ENCODE measurements at places on chromosomes 1 and 21. TPM values are rescaled to one million over a fixed set of nuclear protein-coding genes. Genes with fewer than 3 reads are reported as not detected.

KRTAP12-2 gene
- total RNA-seq = not detected

DNA sequence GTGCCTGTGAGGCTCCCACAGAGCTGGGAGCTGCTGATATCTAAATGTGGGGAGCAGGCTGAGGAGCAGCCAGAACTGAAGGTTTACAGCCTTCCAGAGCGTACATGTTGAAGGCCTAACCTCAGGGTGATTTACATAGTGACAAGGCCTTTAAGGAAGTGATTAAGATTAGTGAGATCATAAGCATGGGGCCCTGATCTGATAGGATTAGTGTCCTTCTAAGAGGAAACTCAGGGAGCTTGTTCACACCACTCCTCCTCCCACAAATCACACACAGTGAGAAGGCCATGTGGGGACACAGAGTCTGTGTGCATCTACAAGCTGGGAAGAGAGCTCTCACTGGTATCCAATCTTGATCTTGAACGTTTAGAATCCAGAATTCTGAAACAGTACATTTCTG, 92.3 kb upstream of the NBPF6 start:
- H3K27me3 ChIP-seq = no peaks in the 10 kb centered on the region
- no peaks in the 10 kb centered on the region for H3K36me3 ChIP-seq
- H3K27ac ChIP-seq = no peak overlapping the region
- no peaks in the 10 kb centered on the region for H3K4me1 ChIP-seq
- no peak overlapping the region for H3K4me3 ChIP-seq

DNA sequence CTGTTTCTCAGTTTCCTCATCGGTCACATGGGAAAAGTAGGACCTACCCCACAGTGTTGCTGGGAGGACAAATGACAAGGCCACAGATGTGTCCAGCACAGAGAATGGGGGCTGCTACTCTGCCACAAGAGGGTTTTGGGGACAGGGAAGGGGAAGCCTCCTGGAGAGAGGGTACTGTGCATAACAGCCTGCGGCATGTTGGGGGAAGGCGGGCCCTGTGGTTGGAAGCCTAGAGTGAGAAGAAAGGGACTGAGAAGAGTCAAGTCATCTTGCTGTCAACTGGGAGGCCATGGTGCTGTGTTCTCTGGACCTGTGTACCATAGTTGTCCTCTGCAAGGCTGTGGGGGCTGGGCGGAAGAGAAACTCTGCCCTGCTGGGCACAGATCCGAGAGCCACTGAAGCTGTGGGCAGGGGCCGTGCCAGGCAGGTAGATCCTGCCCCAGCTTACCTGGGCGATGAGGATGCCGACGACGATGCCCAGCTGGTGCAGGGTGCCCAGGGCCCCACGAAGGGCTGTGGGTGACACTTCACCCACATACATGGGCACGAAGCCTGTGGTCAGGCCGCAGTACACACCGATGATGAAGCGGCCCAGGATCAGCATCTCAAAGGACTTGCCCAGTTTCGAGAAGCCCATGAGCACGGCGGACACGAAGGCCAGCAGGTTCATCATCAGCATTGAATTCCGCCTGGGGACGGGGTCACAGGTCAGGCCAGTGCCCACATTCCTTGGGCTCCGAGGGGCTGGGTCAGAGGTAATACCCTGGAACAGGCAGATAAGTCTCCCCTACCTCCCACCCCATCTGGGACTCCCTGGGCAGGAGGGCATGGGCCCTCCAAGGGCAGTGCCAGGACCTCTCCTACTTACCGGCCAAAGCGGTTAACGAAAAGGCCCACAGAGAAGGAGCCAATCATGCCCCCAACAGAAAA, 28.2 kb downstream of the SLC2A1 start:
- no peaks in the 10 kb centered on the region for H3K36me3 ChIP-seq
- no peak for DNase-seq
- no peak overlapping the region for H3K27ac ChIP-seq
- H3K4me3 ChIP-seq = no peak overlapping the region

DNA sequence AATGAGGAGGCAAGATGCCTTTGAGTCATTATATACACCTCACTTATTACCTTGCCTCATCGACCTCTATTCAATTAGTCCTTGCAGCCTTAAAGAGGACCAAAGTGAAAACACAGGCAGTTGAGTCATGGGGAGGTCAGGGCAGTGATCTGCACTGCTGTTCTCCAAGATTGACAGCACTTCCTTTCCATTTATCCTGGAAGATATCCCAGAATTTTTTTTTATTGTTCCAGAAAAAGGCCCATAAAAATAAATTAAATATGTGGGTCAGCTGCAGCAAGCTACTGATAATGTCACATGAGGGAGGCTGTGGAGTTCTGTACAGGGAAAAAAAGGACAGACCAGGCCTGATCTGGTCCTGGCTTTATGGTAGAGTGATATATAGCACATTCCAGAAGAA, 33.2 kb upstream of the CDC42BPA start:
- no peak for DNase-seq
- no peaks in the 10 kb centered on the region for H3K36me3 ChIP-seq
- no peaks in the 10 kb centered on the region for H3K4me1 ChIP-seq
- no peak overlapping the region for H3K27ac ChIP-seq

GRCh38 chr1:18907021-18907916, 4.9 kb upstream of the ALDH4A1 start:
- H3K4me1 ChIP-seq = no peaks in the 10 kb centered on the region
- H3K4me3 ChIP-seq = no peak overlapping the region
- H3K36me3 ChIP-seq = peaks cover 23% of the 10 kb centered on the region
- peak overlapping the region; percentile 51 for H3K27ac ChIP-seq
- no peaks in the 10 kb centered on the region for H3K27me3 ChIP-seq
- no peak for DNase-seq

GRCh38 chr21:31988492-31989290, 115.9 kb downstream of the HUNK start:
- no peaks in the 10 kb centered on the region for H3K27me3 ChIP-seq
- H3K4me3 ChIP-seq = no peak overlapping the region
- no peak overlapping the region for H3K27ac ChIP-seq

Data from right lobe of liver (tissue), 6 donors.